ENCODE measurements at places on chromosomes 2 and 18.
A peak's percentile ranks its signal among the peaks of the same experiment; 100 is the strongest.

DNA sequence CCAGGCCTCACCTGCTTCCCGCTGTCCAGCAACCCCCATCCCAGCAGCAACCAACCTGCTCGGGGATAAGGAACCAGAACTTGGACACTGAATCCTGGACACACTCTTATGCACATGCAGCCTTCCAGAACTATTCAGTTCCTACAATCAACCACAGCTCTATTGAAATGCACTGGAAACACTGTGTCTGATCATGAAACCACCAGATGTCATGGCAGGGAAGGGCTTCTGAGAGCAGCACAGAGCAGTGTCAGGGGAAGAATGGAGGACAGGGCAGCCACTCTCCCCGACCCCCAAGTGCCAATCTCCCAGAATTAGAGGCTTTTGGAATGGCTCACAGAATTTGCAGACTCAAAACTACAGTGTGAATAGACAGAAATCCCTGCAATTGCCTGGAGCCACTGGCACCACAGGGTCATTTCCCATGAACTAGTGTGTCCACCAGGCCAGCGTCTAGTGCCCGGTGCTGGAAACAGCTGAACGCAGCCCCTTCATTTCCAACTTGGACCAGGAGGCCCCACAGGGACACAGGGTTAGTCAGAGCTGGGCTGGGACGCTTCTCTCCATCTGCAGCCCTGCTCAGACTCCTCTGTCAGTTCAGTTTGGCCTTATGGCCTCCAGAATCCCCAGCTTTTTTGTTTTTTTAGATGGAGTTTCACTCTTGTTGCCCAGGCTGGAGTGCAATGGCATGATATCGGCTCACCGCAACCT is 25.5 kb downstream of the MRPL35 start:
- DNase-seq = no peak

DNA sequence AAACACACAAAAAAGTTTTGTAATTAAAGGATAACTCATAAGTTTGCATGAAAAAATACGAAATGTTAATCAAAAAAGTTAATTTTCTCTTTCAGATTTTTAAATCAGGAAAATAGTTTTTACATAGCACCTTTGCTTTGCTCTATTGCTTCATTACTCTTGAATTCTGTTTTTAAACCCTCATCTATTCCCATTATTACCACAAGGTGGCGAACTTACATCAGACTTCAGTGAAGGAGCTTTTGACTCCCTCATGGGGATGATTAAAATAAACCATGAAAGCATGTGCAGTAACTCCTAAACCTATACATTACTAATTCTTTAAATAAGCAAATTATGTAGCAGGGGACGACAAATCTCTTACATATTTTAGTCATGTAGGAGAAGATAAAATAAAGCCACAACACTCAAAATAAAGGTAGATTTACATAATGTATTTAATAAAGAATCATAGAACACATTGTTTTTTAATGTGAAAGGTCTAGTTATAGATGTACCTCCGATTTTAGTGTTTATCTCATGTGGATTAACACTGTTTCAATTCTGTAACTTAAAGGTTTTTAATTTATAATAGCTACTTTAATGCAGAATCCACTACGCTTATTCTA is 105.2 kb downstream of the NETO1 start:
- peak; percentile 81 for DNase-seq

- peak; percentile 71 for DNase-seq
These were observed 72.3 kb downstream of the FMNL2 start for GRCh38 chr2:152407204-152407721.

DNA sequence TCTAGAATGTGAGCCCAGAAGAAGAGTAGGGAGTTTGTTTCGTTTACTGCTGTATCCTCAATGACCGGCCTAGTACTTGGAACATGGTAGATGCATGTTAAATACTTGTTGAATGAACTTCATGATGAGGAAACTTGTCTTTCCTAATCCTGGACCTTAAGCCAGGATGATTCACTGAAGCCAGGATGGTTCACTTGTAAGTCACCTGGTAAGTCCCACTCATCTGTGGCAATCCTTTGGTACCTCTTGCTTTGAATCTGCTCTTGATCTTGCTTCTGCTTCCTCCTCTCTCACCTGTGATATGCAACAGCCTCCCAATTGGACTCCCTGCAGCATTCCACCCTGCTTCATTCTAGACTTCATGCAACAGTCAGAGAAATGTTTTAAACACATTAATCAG is 43.6 kb downstream of the QPCT start:
- DNase-seq = peak; percentile 90

DNA sequence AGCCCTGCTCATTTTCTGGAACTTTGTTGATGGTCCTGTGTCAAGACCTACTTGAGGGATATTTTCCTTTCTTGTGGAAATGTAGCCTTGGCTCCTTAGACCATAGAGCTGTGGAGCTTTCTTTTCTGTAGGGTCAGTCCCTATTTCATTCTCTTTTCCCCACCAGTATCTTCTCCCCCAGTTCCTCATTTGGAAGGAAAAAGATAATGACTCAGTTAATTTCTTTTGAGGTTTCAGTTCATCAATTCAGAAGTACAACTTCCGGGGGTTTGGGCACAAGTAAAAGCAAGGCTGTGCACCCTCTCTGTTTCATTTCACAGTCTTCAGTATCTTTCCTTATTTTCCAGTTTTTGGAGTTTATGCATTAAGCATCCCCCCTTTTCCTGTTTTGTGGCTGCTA is 70.7 kb downstream of the CDC42EP3 start:
- no peak for DNase-seq

GRCh38 chr2:28487258-28487657 is 8.6 kb upstream of the PLB1 start:
- no peak for DNase-seq

DNA sequence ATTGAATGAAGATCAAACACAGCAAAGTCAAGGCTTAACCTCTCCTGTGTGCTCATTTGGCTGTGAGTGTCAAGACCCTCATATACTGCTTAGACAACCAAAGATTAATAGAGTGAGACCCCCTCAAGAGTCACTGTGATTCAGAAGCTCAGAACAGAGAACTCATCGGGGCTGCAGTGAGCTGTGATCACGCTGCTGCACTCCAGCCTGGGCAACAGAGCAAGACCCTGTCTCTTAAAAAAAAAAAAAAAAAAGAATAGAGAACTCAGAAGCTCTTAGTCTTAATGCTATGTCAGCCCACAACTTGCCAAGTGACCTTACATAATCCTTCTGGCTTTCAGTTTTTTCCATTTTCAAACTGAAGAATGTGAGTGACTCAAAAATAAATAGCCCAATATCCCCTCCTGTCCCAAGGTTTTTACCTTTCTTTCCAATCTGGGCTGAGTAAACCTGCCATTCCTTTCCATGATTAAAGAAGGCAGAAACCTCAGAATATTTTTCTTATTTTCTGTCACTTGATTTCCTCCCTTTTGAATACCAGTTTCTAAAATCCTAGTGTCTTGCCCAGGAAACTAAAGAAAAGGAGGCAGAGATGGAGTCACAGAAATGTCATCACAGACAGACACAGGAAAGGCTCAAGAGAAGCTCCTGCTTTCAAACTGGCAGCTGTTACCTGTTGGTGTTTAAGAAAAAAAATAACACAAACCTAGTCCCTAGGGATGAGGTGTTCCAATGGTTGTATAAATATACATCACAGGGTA is 102.4 kb downstream of the CACNB4 start:
- DNase-seq = no peak

- no peak for DNase-seq
These were observed 10.2 kb upstream of the GKN1 start for GRCh38 chr2:68964282-68964681.

DNA sequence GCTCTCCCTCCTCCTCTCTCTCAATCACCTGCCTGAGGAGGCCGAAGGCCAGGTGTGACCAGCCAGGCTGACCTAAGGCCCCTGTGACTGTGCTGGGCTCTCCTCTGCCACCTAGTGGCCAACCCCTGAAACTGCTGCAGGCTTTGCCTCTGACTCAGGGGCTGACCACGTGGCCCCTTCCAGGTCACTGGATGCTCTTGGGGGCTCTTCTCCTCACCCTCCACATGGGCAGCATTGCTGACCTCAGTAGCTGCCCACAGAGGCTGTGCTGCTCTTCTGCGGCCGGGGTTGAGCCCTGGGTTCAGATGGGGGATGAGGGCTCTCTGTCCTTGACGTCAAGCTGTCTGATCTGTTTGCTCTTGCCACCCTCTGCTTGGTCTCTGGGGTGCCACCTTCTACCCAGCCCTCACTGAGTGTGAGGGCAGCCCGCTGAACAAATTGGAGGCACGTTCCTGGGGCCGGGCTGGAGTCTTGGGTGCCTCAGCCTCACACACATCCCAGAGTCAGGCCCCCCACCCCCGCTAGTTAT is 122.7 kb downstream of the TWIST2 start:
- DNase-seq = peak; percentile 72

DNA sequence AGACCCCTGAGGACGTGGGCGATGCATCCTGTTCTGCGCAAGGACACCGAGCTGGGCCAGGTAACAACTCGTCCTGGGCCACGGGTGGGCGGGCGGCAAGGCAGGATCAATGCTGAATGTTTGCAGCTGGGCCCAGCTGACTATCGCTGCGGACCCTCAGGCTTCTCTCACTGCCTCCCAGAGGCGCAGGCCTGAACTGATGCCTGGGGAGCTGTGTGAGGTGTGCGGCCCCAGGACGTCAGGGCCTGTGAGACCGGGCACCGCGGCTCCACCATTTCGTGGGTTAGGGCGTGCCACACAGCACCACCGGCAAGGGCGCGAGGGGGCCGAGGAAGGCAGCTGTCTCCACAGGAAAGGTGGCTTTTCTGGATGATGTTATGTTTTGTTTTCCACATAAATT is 307.4 kb downstream of the NDUFA10 start:
- DNase-seq = no peak

DNA sequence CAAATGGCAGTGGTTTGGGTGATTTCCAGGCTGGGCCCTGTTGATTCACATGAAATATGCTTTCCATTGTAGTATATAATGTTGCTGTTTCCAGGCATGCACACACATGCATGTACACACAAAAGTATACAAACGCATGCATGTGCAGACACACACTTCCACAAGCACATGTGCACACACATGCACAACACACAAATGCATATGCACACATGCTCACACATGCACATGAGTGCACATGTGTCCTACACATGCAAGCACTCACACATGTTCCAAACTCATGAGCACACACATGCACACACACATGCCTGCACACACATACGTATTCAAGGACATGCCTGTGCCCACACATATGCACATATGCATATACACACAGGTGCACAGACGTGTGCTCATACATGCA is 30.6 kb downstream of the SNTG2 start:
- DNase-seq = no peak

GRCh38 chr2:231743376-231744116 is 35.2 kb downstream of the PTMA start:
- DNase-seq = no peak

DNA sequence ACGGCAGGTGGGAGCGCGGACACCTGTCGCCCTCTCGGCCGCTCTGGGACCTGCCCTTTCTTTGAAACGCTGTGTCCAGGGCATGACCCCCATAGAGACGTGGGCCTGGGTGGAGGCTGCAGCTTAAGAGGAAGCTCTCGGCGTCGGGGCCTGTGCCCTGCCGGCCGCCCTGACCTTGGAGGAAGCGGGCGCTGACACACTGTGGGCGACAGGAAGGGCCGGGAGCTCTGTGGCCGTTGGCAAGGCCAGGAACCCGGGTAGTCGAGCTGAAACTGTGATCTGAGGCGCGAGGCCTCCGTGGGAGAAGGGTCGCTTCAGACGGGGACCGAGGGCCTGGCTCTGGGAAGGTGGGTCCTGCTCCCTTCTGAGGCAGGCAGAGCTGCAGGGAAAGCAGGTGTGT is 28.2 kb downstream of the KCNG2 start:
- no peak for DNase-seq

DNA sequence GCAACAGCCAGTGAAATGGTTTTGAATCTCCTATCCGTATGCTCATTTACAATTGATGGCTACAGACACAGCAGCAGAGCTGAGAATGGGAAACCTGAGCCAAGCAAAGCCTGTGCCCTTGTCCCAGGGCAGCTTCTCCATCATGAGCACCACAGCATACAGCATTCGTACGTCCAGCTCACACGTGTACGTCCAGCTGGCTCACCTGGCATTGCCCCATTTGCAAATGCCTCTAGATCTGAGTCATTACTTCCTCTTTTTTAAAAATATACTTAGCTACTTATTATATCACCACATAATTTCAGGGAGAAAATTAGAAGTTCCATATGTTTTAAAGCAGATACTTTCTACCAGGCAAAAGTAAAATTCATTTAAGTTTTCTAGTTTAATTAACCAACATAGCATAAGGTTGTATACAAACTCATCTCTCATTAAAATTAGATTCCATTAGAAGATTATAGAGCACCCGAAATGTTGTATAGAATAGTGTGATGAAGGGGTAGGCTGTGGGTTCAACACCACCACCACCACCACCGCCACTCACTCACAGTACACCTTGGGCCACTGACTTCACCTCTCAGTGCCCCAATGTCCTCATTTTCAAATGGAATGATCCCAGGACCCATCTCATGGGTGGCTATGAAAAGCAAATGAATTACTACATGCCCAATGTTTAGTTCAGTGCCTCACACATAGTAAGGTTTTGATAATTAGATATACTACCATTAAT is 31.4 kb upstream of the TMEM177 start:
- peak; percentile 73 for DNase-seq

- DNase-seq = no peak
These were observed 797.0 kb downstream of the METTL4 start for GRCh38 chr18:1774261-1774660.

GRCh38 chr2:239208465-239209180 is 192.2 kb downstream of the HDAC4 start:
- no peak for DNase-seq

DNA sequence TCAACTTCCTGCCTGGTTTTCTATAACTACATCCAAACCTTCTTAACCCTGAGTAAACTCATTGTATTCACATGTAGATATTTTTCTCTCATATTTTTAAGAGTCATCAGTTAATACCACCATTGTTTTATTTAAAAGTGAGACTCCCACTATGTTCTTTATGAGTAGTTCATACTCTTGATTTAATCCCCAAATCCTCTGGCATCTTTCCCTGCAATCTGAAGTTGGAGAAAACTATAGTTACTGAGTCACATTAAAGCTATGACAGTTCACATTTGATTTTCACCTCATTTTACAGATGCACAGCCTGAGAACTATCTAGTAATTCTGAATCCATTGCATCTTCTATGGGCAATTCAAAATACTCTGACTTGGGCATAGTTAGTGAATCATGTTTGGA is 1358.7 kb upstream of the NRXN1 start:
- DNase-seq = no peak

GRCh38 chr2:99317161-99317872 is 16.3 kb upstream of the LYG1 start:
- no peak for DNase-seq

DNA sequence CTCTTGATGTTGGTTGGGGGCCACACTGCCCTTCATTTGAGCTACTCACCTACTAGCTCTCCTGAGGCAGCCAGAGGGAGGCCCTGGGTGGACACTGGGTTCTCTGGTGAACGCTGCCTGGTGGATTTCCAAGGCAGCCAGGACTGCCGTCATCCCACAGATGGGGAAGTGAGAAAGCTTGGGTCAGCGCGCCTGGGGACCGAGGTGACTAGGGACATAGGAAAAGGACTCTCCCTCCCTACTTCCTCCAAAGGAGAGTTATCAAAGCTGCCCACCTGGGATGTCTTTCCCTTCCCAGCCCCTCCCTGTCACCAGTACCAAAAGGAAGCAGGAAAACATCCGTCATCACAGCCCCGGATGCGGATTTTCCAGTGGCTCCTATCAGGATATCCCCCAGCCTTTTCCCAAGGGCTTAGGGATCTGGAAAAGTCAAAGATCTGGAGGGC is 3.8 kb upstream of the SEMA4C start:
- DNase-seq = no peak
